ENCODE measurements at places on chromosomes 3 and 15.

- no peak for DNase-seq
These were observed 1072.0 kb downstream of the NSUN3 start for GRCh38 chr3:95134693-95135413.

GRCh38 chr3:107939691-107940442 is 151.0 kb downstream of the CD47 start:
- no peak for DNase-seq

DNA sequence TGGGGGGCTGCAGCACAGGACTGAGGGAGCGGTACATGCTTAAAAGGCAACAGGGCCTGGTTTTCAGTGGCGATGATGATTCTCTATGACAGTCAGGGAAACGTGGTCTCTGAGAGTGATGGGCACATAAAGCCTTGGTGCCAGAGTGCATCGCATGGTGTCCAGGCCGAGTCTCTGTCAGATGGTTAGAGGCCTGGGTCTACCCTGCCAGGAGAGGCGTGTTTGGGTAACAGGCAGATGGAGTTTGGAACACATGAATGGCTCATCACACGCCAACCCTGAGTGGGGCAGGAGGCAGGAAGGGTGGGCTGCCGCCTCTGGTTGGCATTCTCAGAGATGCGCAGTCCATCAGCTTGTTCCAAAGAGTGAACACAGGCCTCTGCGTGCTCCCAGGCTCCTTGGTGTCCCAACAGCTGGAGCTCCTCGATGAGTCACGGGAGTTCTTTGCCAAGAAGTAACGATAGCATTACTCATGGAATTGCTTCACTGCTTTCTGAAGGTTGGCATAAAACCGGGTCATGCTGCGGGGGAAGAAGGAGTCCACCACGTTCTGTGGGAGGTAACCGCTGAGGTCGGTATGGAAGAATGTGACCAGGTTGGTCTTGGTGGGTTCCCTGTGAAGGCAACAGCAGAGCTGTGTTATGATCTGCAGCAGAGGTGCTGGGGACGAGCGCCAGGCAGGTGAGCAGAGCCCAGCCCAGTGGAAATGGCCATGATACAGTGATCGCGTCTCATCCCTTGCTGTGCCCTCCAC is 11.0 kb downstream of the STARD5 start:
- peak; percentile 32 for DNase-seq

- DNase-seq = no peak
These were observed 54.8 kb upstream of the LMCD1 start for GRCh38 chr3:8446845-8447244.

- DNase-seq = no peak
These were observed 98.1 kb upstream of the HACD2 start for GRCh38 chr3:123682781-123683504.

GRCh38 chr3:139477710-139478640 is 1.7 kb upstream of the RBP2 start:
- no peak for DNase-seq

GRCh38 chr15:62870216-62870615 is 172.3 kb upstream of the TPM1 start:
- no peak for DNase-seq

DNA sequence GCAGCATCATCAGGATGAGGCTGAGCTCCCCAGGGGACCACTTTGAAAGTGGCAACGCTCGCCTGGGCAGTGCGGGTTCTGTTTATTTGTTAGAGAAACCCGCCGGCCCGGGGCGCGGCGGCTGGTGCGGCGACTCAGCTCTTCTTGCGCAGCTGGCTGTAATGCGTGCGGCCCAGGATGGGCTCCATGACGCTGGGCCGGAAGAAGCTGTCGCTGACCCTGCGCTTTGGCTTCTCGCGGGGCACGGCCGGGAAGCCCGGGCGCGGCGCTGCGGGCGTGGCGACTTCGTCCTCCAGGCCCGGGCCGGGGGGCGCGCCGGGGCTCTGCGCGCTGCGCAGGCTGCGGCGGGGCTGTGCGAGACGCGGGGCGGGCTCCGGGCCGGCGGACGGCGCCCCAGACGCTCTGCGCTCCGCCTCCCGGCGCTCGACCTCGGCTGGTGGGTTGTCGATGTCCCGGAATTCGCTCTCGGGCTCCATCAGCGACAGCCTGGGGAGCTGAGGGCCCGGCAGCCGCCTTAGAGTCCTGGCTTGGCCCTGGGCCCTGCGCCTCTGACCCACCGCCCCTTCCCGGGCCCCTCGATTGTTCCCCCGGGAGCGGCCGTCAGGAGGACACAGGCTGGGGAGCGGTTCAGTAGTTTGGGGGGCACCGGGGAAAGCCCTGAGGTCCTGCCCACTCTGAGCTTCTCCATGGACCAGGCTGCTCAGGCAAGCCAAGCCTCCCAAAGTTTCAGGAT is 10.3 kb upstream of the KIF7 start:
- DNase-seq = peak; percentile 60

All from frontal cortex (tissue), 4 donors.